Occipital lobe (tissue), 3 donors: ENCODE measurements at places on chromosomes 7 and 10. TPM values are rescaled to one million over a fixed set of nuclear protein-coding genes. Genes with fewer than 3 reads are reported as not detected.
A peak's percentile ranks its signal among the peaks of the same experiment; 100 is the strongest.

GPR26 gene
- total RNA-seq: 3.1 TPM

HOXA2 gene
- not detected for total RNA-seq

PRKG1 gene
- total RNA-seq: 24.2 TPM

DNA sequence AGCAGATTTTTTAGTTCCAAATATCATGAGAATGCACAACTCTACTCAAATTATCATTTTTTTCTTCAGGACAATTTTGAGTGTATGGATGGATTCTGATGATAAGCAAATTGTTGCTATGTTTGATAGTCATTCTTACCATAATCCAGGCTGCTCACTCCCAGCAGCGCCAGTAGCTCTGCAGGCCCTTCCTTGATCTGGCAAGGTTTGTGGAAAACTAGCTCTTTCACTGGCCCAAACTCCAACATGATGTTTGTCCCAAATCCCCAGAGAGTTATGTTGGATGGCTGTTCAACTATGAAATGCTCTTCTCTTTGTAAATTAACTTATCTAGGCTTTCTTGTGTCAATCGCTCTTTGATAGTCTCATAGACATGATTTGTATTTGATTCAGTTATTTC is 933.7 kb downstream of the DNAJB9 start:
- DNase-seq: no peak

- DNase-seq: no peak
Measured at GRCh38 chr10:114925587-114926586, 12.1 kb upstream of the TRUB1 start.

- no peak for DNase-seq
Measured at GRCh38 chr10:104040862-104041789, 44.6 kb downstream of the COL17A1 start.

DNA sequence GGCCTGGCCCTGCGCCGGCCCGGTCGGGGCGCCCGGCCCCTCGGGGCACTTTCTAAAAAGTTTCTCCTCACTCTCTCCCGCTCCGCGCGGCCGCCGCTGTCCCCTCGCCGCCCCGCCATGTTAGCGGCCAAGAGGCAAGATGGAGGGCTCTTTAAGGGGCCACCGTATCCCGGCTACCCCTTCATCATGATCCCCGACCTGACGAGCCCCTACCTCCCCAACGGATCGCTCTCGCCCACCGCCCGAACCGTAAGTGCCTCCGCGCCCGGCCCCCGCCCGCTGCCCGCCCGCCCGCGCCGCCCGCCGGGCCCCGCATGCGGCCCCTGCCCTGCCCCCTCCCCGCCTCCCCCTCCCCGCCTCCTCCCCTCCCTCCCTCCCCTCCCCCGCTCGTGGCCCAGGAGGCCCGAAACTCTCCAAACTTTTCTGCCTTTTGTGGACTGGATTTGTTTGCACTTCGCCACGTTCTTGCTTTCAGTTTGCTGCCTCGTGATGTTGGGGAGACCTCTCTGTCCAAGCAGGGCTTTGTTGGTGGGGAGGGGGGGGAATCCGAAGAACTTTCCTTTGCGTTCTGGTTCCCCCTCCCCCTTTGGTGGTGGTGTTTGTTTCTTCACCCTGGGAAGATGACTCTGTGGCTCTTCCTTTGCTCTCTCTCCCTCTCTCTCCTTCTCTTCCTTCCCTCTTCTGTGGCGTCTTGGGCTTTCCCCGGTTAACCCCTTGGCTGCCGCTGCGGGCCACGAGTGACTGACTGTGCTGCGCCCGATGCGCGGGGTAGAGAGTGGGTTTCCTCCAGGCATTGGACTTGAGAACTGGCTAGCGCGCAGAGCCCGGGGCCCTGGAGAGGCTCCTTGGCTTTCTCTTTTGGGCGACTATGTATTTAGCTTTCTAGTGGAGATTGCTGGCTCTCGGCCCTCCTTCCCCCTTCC is 1.6 kb downstream of the TCF7L2 start:
- peak; percentile 30 for DNase-seq

GRCh38 chr10:79247373-79248137 is 99.7 kb upstream of the PPIF start:
- no peak for DNase-seq

- no peak for DNase-seq
Measured at GRCh38 chr10:29555091-29555745, 79.6 kb downstream of the SVIL start.

GRCh38 chr7:115748123-115748738 is 282.3 kb downstream of the TFEC start:
- no peak for DNase-seq

GRCh38 chr10:18582803-18583202 is 68.6 kb downstream of the NSUN6 start:
- no peak for DNase-seq

GRCh38 chr10:60349426-60349825 is 40.2 kb downstream of the ANK3 start:
- no peak for DNase-seq

DNA sequence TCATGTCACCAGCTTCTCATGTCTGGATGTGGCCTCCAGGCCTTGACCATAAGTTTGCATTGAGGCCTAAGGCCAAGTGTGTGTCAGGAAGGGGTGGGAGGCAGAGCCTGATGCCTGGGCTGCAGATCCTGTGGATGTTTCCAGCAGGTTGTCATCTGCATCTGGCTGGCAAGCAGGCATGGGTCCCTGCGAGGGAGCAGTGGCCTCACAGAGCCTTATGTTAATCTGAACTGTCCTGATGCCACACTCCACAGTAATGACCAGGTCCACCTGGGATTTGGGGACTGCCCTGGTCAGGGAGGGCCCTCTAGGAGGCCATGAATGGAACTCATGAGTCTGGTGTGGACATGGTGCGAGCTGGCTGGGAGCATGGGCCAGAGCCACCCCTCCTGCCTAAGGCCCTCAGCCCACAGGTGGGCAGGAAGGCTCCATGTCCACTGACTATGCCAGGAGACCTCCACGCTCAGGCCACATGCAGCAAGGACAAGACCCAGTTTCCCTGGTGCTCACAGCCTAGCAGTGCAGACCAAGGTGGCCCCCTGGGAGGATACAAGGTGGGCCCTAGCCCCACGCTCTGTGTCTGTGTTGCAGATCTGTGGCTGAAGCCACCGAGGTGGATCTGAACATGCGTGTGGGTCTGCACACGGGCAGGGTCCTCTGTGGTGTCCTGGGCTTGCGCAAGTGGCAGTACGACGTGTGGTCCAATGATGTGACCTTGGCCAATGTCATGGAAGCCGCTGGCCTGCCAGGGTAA is 83.1 kb downstream of the ADCY1 start:
- no peak for DNase-seq

- no peak for DNase-seq
Measured at GRCh38 chr10:84185526-84186175, 8.7 kb upstream of the CDHR1 start.
